Endothelial cell of umbilical vein (primary cell): ENCODE measurements at places on chromosomes 1 and 21. TPM values are rescaled to one million over a fixed set of nuclear protein-coding genes. Genes with fewer than 3 reads are reported as not detected.

Gene OR2T1
- not detected in 2 replicates for total RNA-seq

DNA sequence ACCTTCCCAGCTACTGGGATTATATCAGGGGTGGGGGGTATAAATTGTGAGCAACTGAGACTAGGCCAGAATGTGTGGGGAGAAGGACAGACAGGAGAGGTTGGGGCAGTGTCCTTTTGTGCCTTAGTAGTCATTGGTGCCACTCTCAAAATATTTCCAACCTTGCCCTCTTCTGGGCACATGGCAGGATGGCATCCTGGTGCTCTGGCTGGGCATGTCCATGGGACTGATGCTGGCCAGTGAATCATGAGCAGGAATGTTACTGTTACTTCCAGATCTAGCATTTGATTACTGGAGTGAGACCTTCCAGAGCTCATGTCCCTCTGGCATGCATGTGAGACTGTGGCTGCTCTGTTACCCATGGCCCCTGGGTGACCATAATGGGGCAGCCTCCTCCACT is 151.2 kb downstream of the MATN1 start:
- DNase-seq = no peak

DNA sequence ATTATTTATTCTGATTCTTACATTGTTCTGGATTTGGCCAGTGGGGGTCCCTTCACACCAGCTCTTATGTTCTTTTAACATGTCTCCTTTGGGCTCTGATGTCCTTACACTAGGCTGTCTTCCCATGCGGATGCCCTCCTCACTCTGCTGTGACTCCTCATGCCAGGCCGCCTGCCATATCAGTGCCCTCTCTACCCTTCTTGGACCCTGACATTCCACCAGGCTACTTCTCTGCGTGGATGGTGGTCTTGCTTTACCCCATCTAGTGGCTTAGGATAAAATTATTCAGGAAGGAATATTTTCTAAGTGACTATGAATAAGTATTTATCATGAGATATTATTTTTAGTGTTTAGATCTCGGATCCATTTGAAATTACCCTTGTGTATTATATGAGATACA is 21.2 kb downstream of the ATF6 start:
- peak; percentile 31 for DNase-seq

Gene WNT3A
- not detected in 2 replicates for total RNA-seq

Gene OR2T29
- not detected in 2 replicates for total RNA-seq

- peak; percentile 74 for DNase-seq
These were observed at the start of gene LDLRAP1 for GRCh38 chr1:25543425-25544242. Gene LDLRAP1 (plus strand): TSS chr1:25543606. CDS start chr1:25543699, 93 bp downstream.

DNA sequence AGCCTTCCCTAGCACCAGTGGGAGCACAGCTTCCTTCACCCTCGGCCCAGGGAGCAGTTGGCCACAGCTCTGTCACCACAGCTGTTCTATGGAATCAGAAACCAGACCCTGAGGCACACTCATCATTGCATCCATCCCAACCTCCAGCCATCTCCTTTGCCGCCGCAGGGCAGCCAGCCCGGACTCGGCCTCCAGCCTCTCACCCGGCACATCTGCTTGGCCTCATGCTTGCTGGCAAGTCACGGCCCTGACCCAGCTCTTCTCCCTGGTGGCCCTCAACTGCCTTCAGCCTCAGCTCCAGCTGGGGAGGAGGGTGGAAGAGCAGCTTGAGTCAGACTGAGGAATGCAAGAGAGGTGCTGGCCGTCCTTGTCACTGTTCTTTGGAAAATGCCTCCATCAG is 59.8 kb downstream of the TOR1AIP2 start:
- DNase-seq = no peak

Gene AMY1B
- total RNA-seq = not detected in 2 replicates

GRCh38 chr1:156295391-156295947 is at the start of gene GLMP:
Gene GLMP (minus strand): TSS chr1:156295679. CDS start chr1:156295645, 34 bp downstream.
- DNase-seq = peak; percentile 66

DNA sequence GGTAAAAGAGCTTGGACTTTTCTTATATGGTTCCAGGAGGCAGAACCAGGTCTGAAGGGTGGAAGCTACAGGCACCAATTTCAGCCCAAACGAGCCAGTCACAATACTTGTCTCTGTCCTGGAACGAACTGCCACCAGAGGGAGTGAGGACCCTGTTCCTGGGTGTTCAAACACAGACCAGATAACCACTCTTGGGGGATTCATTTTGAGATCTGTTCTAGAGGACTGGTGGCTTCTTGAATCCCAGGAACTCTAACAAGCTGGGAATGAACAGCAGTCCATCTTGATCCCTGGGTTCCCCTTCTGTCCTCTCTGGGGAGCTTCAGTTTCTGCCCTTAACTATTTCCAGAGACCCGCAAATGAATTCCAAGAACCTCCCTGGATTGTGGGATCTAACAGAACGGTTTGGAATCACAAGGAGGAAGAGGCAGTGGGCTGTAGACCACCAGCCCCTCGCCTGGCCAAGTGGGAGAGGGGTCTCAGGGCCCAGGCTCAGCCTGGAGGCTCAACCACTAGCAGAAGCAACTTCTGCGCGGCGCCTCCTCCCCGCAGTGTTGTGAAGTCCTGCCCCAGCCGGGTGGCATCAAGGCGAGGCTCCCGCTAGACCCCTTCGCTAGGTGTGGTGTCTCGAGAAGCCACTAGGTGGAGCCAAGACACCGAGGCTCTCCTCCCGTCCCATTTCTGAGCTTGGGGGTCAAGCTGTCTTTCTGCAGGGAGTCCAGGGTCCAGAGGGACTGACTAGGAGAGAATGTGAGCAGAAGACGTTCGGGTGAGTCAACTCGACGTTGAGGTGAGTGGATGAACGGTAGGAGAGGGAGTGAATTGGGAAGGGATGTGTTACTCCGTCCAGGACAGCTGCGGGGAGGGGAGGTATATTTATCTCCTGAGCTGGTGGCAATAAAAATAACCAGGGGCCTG is 12.1 kb upstream of the NES start:
- DNase-seq = peak; percentile 86

Gene ZNF683
- not detected in 2 replicates for total RNA-seq

GRCh38 chr21:17334484-17334883 is 178.4 kb upstream of the CXADR start:
- no peak for DNase-seq

- DNase-seq = peak; percentile 30
These were observed 48.0 kb upstream of the SLC19A1 start for GRCh38 chr21:45590246-45590725.

GRCh38 chr21:44767834-44768831 is 33.5 kb downstream of the UBE2G2 start:
- no peak for DNase-seq

Gene CFHR5
- total RNA-seq = not detected in 2 replicates

Gene KCNJ6
- not detected in 2 replicates for total RNA-seq

DNA sequence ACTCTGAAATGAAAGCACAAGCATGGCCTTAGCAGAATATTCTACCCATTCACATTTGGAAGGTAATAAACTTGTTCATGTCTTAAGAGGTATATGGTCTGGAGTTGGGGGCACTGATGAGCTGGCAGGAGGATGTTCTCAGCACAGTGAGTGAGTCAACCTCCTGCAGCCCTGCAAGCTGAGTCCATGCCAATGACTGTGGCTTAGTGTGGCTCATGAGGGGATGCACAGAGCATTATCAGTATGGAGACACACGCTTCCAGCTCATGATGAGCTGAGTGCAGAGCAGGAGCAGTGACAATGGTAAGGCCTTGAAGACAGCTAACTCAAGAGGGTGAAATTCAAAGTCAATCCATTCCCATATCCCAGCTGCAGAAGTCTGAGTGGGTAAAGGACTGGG is 102.3 kb downstream of the TNFSF18 start:
- peak; percentile 89 for DNase-seq

DNA sequence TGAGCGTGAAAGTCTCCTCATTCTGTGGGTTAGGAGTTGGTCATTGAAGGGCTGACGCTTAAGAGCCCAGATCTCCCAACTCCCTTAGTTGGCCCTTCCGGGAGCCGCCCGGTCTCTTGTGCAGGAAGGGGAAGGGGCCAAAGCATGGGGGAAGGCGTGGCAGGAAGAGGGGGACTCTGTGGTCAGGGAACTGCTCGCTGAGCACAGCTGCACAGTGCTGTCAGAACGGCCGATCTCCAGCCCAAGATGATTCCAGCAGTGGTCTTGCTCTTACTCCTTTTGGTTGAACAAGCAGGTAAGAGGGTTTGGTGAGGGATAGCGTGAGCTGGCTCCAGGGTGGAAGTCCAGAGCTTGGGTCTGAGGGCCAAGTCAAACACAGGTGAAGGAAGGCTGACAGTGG is at the start of gene FCER1G:
FCER1G (plus strand) TSS at position 220 of the 400 bp plus-strand sequence; CDS start at position 247, 27 bp downstream.
- DNase-seq = no peak

- DNase-seq = no peak
These were observed 328.0 kb upstream of the B3GALT2 start for GRCh38 chr1:193514397-193514796.

- no peak for DNase-seq
These were observed 2.1 kb downstream of the DLGAP3 start for GRCh38 chr1:34927316-34927715.

- no peak for DNase-seq
These were observed 35.0 kb upstream of the VWA5B1 start for GRCh38 chr1:20255666-20256065.
